Stimulated activated naive CD4-positive, alpha-beta T cell (primary cell): ENCODE measurements at places on chromosomes 4 and X.

DNA sequence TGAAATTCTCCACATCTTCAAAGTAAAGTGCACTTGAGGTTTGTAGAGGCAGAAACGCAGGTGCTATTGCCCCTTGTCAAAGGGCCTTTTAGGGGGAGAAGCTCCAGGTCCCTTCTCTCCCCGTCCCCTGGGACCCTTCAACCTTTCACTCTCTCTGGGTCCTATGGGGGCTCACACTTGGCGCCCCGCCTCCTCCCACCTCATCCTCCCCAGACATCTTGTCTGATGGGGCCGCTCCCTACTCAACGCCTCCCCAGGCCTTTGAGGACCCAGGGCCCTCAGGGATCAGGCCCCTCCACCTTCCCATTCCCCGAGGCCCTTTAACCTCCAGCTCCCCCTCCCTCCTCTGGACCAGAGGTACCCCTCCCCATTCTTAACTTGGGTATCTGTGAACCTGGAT, 1.3 kb upstream of the HTRA3 start:
- DNase-seq = no peak

GRCh38 chr4:4637710-4638109, 95.9 kb upstream of the STX18 start:
- no peak for DNase-seq

- DNase-seq = no peak
Observed at GRCh38 chrX:119028733-119029330, 44.0 kb upstream of the CT47C1 start.

DNA sequence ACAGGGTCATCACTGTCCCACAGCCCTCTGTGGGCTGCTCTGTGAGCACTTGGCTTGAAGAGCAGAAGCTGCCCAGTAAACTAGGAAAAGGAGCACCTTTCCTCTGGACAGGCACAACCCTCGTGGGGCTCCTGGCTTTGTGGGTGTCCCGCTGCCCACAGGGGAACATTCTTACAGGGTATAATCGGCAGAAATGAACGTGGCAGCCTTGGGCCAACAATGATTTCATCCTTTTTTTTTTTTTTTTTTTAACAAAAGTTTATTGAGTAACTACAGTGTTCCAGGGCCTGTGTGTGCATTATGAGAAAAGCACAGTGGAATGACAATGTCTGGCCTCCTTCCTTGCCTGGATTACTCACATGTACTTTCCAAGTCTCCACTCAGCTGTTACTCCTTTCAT, 197.2 kb downstream of the PDGFC start:
- DNase-seq = no peak

DNA sequence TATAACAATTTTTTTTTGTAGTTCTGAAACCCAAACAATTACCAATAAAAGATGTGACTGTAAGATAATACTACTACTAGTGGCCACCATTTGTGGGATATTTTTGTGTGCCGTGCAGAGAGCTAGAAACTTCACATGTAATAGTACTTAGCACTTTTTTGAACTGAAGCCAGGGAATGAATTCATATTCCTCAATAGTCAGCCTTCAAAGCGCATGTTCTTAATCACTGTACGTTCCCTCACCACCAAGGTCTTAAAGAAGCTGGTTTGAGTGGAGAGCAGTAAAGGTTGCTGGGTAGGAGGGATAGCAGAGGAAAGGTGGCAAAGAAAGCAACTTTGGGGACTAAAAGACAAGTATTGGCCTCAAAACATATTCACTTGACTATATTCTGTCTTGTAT, 9.6 kb upstream of the RUFY3 start:
- no peak for DNase-seq

GRCh38 chrX:115595049-115595448, 34.1 kb downstream of the PLS3 start:
- no peak for DNase-seq

GRCh38 chr4:79047316-79047715, 108.1 kb upstream of the PAQR3 start:
- DNase-seq = no peak
